GOT3 (cell line): ENCODE measurements at places on chromosomes 12 and 14.
A peak's percentile ranks its signal among the peaks of the same experiment; 100 is the strongest.

DNA sequence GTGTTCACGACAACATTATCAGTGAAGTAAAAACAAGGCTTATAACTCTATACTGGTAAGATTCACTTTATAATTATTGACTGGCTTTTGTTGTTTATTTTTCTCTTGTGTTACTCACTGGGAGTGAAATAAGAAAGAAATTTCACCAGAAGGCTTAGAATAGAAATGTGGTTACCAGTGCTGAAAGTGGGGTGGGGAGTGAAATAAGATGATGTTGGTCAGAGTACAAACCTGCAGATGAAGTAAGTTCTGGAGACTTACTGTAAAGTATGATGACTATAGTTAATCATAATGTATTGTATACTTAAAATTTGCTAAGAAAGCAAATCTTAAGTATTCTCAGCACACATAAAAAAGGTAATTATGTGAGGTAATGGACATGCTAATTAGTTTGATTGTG, 198.4 kb downstream of the KLHL28 start:
- DNase-seq = no peak

DNA sequence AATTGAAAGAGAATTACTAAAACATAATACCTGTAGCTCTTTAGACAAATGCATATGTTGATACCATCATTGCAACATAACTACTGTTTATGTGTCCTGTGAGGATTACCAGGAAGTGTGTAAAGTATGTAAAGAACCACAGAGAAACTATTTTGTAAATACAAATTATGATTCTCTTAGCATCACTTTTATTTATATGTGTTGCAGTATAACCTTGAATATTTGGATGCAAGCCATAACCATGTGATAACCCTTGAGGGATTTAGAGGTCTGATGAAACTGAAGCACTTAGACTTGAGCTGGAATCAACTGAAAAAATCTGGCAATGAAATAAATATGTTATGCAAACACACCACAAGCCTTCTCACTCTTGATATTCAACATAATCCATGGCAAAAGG, 77.5 kb downstream of the LRRC9 start:
- DNase-seq = no peak

GRCh38 chr12:49092086-49092815, 2.4 kb downstream of the DHH start:
- no peak for DNase-seq

DNA sequence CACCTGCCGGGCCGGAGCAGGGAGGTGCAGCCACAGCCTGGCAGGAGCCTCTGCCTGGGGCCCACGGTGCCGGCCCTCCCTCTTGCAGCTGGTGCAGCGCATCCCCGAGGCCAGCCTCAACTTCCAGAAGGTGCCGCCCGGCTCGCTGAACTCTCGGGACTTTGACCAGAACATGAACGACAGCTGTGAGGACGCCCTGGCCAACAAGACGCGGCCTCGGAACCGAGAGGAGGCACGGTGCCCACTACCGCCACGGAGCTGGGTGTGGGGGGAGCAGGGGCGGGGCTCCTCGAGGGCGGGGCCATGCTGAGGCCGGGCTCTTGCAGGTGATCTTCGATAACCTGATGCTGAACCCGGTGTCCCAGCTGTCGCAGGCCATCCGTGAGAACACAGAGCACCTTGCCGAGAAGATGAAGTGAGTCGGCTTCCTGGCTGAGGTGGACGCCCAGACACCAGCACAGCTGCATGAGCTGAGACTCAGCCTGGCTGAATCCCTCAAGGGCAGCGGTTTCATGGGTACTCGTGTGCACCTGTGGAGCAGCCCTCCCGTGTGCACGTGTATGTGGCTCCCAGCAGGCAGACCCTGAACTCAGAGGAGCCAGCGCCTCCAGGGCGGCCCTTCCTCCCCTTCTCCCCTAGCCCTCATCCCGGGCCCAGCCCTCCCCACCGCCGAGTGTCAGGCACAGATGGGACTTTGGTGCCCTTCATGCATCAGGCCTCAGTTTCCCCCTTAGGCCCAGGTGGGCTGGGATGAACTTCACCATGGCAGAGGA, 28.6 kb downstream of the CEP170B start:
- DNase-seq = no peak

GRCh38 chr14:49951691-49952345, 58.9 kb downstream of the ARF6 start:
- DNase-seq = no peak

- no peak for DNase-seq
Observed at GRCh38 chr14:52154992-52155650, 86.3 kb upstream of the NID2 start.

DNA sequence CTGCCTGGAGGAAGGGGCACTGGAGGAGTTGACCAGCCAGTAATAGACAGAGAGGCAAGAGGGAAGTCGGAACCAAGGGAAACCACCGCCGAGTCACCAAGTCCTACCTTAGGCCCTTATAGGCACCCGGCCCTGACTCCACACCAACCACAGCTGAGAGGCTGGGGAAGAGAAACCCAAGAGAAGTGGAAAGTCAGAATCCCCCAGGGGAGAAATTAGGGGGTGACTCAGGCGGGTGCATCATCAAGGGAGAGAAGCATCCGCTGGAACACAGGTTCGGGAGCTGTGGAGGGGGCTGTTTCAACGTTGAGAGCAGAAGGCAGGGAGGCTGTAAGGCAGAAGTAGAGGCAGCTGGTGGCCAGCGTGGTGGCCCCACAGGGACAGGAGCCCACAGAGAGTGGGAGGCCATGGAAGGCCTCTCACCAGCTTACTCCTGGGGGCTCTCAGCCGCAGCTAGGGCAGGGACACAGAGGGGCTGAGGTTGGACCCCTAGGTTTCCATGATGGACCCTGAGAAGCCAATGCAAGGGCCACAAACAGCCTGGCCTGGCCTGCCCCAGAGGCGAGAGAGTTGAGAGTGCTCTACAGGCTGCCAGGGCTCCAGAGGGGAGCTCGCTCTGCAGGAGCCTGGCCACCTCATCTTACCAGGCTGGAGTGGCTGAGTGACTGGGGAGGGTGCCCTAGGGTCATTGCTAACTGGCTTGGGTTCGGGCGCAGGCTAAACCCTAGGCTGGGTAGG, 1.4 kb upstream of the TRMT61A start:
- peak; percentile 15 for DNase-seq

DNA sequence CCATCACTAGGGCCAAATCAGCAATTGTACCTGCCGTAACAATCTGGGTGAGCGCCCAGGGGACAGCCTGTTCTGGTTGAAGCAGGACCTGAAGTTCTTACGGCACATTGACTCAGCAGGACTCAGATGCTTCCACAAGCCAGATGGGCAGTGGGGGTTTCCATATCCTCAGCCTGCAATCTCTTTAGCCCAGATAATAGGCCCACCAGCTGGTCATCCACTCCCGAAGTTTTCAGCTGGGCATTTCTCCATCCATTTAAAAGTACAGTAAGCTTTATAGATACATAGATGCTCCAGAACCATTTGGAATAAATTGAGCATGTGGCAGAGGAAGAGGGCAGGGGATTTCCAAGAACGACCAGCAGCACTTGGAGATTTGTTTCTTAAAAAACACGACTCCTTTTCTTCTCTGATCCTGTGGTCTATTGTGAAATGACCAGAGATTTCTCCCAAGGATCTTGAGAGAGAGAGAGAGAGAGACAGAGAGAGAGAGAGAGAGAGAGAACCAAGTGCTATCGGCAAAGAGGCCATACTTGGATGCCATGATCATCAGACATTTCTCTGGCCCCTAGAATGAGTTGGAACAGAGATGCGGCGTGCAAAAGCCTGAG, 74.8 kb upstream of the PLXNC1 start:
- no peak for DNase-seq

DNA sequence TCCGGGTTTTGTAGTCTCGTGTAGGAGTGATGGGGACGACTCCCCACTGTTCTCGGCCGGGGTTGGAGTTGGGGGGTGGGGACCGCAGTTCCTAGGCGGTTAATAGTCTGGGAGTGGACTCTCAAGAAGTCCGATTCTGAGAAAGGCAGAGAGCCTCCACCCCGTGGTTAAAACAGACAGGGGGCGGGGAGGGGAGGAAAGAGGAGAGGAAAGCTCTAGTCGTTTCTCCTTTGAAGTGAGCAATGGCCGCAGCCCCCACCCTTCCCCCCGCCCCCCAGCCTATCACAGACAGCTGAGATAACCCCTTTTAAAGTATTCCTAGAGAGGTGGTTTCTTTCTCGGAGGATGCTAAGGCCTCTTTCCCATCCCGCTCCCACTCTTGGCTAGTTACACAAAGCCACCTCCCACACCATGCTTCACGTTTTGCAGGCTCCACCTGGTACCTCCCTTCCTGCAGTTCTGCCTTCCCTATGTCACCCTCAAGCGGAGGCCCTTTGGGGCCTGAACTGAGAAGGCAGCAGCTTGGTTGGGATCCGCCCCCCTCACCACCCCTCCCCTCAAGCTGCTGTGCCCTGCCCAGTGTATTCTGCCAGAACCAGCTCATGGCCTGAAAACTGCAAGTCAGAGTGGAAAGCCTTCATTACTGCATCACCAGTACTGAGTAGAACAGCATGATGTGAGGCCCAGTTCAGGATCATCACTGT, 853 bp downstream of the USP5 start:
- DNase-seq = peak; percentile 25

DNA sequence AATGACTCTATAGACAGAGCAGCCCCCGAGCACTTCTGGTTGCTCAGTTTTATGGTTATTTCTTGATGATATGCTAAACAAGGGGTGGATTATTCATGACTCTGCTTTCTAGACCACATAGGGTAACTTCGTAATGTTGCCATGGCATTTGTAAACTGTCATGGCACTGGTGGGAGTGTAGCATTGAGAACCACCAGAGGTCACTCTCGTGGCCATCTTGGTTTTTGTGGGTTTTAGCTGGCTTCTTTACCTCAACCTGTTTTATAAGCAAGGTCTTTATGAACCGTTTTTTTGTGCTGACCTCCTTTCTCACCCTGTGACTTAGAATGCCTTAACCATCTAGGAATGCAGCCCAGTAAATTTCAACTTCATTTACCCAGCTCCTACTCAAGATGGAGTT, 1036.2 kb upstream of the FLRT2 start:
- DNase-seq = no peak

GRCh38 chr14:51677738-51678137, 26.0 kb downstream of the FRMD6 start:
- no peak for DNase-seq

DNA sequence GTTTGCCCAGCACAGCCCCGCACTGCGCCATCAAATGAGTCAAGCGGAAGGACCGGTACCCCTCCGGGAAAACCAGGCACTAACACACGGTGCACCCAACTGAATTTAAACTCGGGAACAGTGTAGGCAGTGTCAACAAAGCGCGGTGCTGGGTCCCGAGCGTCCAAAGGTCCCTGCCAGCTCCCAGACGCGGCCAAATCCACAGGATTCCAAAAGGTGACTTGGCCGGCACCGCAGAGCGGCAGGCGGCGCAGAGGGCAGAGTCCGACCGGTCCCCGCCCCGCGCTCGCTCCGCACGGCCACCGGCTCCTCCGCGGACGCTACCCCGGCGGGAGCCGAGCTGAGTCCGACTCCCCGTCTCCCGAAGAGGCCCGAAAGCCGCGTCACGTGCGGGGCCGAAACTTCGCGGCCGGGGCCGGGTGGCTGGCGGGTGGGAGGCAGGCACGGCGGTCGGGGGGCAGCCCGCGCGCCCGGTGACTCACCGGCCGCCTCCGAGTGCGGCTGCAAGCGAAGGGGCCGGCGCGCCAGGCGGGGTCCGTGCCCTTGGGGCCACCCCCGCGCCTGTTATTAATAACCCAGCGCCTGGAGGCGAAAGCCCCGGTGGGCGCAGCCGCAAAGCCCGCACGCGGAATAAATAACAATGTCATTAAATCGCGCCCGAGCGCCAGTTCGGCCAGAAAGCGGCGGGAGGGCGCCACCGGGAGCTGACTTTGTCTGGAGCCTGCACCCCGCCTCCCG, 863 bp downstream of the DENND5B start:
- DNase-seq = peak; percentile 27

- no peak for DNase-seq
Observed at GRCh38 chr12:62789851-62790250, 145.1 kb downstream of the PPM1H start.

DNA sequence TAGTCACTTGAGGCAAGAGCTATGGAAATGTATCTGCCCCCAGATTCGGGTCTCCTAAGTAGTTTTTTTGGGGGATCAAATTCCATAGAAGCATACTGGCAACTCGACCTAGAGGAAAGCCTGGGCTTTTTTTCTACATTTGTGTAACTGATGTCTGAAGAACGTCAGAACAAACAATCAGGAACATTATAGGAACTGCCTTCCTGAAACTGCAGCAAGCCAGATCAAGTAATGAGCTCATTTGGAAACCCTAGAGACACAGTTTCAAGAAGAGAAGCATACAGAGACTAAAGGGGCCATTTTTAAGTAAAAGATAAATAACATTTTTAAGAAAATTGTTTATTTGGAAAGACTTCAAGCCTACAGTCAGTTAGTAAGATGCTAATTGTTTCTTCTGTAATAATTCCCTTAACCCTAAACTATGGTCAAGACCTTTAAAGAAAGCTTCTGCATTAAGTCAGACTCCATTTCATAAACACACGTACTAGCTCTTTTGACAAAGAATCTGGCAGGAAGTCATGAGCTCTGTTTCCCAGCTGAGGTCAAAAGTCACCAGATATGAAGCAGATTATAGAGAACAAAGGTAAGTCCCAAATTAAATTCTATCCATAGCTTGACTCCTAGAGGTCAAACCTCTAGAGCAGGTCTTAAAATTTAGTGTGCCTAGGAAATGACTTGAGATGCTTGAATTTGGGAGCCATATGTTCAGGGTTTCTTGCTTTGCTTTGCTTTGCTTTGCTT, 112.8 kb downstream of the EGLN3 start:
- no peak for DNase-seq

- no peak for DNase-seq
Observed at GRCh38 chr12:67621112-67621511, 27.4 kb upstream of the DYRK2 start.

DNA sequence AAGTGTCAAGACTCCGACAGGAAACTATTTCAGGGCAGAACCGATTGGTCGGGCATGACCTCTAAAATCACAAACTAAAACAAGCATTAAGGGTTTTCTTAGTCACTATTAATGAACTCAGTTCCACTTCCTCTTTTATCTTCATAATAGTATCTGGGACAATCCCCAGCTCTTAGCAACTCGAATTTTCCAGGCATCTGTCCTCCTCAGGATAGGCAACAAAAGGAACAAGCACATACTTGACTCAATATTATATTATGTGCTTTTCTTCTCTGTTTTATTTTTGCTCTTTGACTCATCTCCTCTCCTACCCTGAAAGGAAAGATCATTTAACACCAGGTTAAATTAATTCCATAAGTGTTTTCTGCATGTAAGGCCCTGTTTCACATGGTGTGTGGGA, 638.3 kb upstream of the TBX3 start:
- no peak for DNase-seq

DNA sequence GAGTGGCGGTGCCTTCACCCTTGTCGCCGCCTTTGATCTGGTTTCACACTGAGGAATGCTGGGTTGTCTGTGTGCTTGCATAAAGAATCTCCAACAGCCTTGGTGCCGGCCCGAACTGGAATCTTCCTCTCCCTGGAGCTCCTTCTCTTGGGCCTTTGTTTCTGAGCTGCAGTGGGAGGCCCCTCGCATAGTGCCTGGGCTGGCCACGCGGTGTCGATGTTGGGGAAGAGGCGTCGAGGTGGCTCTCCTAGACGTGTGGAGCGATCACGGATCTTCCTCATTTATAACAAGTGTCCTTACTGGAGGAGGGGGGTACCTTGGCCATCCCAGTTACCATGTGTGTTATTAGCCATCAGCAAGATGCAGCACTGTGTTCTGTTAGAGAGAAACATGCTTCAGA, 60.6 kb downstream of the ADGRD1 start:
- DNase-seq = no peak

- no peak for DNase-seq
Observed at GRCh38 chr12:128784030-128784760, 39.6 kb downstream of the SLC15A4 start.
